ENCODE measurements at places on chromosomes 12 and 14.

DNA sequence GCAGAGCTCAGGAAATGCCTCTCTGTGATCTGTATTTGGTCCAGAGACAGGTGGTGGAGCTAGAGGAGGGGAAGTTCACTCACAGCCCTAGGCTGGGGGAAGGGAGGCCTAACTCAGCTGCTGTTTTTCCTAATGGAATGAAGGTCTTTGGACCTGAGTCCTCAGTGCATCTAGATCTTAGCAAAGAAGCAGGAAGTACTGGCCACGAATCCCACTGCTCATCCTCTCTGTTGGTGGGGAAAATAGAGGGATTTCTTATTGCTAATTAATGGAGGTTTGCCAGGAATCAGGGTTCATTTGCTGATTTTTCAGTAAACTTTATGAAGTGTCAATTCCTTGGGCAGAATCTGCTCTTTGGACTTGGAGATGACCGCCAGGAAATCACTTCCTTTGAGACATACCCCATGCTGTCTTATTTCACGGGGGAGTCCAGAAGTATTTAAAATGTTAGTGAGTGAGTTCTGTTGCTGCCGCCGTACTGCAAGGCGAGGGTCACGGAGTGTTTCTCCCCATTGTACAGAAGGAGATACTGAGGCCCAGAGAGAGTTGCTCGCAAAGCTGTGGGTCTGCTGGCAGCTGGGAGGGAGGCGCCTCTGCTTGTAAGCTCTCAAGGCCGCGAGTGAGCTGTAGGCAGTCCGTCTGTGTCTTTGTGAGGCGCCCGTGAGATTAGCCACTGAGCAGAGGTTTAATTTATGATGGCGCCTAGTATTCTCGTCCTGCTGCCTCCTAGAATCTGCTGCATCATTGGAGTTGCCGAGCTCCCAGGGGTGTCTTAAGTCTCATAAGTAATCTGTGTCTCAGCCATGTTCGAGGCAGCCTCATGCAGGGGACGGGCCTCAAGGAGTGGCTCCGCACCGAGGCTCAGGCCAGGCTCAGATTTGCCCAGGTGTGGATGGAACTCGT lies 88.2 kb downstream of the TSPAN9 start:
- no peak for DNase-seq

DNA sequence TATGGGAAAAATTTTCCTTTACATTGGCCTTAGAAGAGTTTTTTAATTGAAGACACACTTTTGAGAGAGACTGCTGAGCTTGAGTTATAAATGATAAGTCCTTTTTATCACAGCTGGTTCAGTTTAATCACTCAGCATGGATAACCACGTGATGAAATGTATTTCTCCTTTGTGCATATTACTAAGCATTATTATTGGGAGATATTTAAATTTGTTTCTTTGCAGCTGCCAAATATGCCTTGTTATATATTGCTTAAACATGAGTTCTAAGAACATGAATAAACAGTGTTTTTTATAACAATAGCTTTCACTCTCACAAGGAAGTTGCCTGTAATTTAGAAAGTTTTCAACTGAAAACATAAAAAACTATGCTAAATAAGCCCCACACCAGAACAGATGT lies 293.5 kb upstream of the LRFN5 start:
- no peak for DNase-seq

GRCh38 chr14:62138593-62138992 lies 376.4 kb downstream of the SNAPC1 start:
- DNase-seq: no peak

GRCh38 chr12:32466986-32467711 lies 67.8 kb downstream of the FGD4 start:
- no peak for DNase-seq

DNA sequence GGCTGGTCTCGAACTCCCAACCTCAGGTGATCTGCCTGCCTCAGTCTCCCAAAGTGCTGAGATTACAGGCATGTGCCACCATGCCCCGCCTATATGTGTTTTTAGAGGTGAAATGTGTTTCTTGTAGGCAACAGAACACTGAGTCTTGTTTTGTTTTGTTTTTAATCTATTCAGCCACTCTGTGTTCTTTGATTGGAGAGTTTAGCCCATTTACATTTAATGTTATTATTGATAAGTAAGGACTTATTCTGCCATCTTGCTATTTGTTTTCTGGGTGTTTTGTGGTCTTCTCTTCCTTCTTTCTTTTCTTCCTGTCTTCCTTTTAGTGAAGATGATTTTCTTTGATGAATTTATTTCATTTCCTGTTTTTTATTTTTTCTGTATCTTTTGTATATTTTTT lies 29.6 kb downstream of the IFNG start:
- no peak for DNase-seq

DNA sequence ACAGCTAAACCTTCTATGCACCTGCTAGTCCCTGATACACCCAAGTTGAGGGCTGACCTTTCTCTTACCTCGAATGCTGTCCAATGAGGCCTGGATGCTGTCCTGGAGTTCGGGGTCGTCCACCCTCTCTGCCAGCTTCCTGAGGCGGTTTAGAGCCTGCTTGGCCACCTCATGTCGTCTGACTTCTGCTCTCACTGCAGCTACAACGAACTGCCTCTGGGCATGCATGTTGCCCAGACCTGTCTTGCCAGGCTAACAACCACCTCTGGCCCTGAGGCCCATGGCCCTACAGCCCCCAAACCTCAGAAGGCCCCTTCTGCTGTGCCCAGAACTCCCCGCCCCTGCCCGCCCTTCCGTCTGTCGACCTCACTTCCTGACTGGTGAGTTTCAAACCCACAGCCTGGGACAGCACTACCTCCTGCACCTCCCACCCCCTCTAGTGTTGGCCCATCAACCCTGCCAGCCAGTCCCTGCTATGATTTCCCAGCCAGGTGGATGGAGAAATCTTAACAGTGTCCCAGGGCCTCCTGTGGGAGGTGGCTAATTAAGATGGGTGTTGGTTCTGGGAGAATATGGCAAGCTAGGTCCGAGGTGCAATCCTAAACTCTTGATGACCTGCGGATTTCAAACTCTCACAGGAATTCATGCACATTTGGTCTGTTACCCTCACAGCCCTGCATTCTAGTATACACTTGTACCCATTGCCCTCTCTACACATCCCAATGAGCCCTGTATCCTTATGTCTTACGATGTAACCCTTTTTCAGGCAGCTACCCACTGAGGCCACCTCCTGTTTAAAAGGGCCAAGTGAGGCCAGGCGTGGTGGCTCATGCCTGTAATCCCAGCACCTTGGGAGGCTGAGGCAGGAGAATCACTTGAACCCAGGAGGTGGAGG lies 2.7 kb upstream of the TSPAN31 start:
- DNase-seq: peak; percentile 61

DNA sequence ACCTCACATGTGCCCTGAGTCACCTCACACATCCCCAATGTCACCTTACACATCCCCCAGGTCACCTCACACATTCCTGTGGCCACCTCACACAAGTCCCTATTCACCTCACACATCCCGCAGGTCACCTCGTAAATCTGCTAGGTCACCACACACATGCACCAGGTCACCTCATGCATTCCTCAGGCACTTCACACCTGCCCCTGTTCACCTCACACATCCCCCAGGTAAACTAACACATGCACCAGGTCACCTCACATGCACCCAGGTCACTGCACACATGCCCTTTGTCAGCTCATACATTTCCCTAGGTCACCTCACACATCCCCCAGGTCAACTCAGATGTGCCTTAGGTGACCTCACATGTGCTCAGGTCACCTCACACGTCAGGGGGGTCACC lies 639.8 kb downstream of the TMEM121 start:
- DNase-seq: no peak

DNA sequence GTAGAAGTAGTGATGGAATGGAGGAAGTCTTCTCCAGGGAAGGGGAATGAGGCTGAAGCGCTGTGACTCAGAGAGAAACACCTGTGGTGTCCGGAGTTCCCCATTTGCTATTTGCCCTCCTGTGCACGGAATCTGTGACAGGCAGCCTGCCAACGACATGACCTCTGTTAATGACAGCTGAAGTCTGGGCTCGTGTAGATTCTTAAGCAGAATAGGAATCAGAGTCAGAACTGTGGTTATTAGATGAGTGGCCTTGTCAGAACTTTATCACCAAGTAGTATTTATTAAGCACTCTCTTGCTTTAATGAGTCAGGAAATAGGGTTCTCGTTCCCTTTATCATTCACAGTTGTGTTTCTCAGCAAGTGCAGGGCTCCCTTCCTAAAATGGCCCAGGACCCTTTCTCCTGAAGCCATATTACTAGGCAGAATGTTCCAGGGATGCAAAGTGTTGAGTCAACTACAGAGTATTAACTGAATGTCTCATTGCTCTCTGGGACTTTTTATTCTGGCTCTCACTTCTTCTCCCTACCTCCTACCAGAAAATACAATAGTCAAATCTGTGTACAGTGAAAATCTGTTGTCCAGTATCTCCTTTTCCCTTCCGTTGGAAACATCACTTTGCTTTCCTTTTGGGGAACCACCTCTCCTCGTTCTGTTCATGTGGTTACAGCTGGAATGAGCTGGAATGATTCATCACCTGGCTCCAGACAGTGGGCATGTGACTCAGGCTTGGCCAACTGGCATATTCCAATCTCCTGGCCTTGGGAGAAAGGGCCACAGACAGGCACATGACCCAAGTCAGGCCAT lies 77.8 kb upstream of the MAX start:
- DNase-seq: no peak
